HCEC 1CT (cell line): ENCODE measurements at places on chromosomes 5 and 9.

- DNase-seq, result no peak
These were observed 5.1 kb upstream of the PHYKPL start for GRCh38 chr5:178237431-178238312.

DNA sequence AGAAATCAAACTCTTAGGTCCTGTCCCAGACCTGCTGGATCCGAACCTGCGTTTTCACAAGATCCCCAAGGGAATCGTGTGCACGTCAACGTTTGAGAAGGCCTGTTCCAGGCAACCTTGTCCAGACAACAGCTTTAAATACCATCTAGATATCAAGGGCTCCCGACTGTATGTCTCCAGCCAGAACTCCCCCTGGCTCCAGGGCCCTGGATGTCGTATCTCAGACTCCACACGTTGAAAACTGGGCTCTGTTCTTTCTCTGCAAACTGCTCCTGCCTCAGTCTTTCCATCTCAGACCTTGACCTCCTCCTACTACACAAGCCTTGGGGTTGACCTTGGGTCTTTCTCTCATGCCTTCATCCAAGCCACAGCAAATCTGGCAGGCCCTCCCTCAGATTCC, 5.8 kb upstream of the ENG start:
- DNase-seq, result no peak

DNA sequence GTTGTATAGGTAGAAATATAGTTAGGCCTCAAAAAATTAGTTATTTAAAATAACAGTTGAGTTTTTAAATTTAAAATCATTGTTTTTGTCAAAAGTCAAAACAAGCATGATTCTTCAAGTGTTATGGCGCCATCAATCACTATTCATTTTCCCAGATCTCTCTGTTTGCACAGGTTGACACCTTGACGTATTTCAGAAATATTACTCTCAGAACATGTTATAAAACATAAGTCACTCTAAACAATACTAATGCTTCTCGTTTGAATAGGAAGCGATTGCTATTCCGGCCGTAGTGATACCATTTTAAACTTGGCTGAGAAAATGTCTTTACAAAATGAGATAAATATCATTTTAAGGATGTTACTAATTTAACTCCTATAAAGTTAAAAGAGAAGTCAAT, 126.1 kb upstream of the VCAN start:
- DNase-seq, result no peak

- no peak for DNase-seq
These were observed 20.3 kb upstream of the UNC5A start for GRCh38 chr5:176789873-176790615.

- no peak for DNase-seq
These were observed 651 bp upstream of the AK1 start for GRCh38 chr9:127878001-127878651.

- no peak for DNase-seq
These were observed 5.9 kb upstream of the C9orf40 start for GRCh38 chr9:74958587-74958986.

DNA sequence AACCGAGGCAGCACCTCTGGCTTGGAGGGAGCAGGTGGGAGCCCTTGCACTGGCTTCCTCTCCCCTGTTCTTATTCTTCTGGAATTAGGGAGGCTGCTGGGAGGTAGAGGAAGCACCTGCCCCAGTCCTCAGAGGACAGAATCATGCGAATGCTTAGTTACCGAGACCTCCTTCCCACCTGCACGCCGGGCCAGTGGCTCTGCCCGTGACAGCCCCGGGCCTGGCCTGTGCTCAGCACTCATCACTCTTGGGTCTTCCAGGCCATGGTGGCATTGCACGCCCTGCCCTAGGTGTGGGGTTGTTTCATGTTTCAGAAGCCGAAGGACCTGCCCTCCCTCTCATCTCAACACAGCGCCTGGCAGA, 45.3 kb upstream of the NKD2 start:
- no peak for DNase-seq

- no peak for DNase-seq
These were observed 377.0 kb downstream of the GLIS3 start for GRCh38 chr9:3922846-3923245.

DNA sequence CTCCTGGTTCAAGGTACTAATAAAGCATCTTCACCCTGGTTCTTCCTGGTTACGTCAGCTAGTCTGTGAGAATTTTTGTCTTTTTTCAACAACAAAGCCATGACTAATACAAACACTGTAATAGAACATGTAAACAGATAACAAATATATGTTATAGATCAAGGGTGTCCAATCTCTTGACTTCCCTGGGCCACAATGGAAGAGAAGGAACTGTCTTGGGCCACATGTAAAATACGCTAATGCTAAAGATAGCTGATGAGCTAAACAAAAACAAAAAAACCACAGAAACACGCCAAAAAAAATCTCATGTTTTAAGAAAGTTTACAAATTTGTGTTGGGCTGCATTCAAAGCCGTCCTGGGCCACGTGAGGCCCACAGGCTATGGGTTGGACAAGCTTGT, 124.5 kb upstream of the GNA14 start:
- DNase-seq, result no peak

- no peak for DNase-seq
These were observed 211.2 kb downstream of the CDH10 start for GRCh38 chr5:24433555-24433954.

DNA sequence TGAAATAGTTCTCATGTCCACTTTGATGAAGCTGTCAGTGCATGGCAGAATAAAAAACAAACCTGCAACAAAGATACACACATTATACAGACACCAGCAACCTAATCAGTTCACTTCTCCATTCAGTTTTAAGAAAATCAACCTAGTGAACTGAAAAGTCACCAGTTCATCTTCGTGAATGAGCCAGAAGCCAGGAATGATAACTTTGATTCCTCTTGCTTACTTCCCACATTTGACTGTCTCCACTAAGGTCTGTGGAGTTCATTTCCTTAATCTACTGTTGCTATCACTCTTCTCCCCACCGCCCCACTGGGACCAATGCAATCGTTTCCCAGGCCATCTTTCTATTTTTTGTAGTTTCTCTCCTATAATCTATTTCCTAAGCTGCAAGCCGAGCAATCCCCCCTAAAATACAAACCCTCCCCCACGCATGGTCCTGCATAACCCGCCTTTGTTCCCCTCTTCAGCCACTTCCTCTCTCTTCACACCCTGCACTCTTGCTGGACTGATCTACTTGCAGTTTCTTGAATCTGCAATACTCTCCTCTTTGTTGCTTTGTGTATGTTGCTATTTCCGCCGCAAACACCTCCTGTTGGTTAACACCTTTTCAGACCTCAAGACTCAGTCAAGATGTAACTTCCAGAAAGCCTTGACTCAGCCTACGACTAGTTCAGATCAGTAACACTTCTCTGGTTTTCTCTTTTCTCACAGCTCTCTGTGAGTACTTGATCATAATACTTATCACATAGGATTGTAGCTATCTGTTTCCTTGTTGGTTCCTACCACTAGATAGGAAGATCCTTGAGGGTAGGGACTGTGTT, 16.6 kb downstream of the STOM start:
- DNase-seq, result no peak

DNA sequence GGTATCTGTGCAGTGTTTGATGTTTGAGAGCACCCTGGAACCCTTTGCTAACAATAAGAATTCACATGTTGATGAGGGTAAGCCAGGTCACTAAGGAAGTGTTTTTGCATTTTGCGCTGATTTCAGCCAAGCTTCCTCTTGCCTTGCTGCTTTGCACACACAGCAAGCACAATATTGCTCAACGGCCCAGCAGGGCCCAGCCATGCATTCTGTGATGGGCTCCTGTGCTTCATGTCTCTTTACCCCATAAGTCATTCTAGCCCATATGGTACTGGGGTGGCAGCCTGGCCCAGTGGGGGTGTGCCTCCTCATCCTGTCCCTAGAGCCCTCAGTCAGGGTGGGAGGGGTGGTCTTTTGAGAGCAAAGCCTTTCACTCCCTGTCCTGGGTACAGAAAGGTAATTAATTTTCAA, 481.3 kb downstream of the GADD45G start:
- DNase-seq, result no peak

DNA sequence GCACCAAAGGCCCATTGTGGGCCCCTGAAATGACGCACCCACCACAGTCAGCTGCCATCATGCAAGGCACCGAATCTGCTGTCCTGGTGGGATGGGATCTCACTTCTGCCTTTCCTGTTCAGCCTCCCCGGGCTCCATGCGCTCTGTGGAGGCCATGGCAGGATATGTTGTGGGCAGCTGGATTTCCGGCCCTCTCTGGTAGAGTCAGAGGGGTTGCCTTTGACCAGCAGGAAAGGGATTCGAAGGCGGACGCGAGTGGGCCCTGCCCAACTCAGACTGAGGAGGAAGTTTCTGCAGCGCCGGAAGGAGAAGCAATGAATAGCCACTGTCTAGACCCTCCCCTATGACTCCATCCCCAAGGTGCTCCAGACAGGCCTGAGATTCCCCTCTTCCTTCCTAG, 35.5 kb downstream of the GADD45G start:
- DNase-seq, result no peak

DNA sequence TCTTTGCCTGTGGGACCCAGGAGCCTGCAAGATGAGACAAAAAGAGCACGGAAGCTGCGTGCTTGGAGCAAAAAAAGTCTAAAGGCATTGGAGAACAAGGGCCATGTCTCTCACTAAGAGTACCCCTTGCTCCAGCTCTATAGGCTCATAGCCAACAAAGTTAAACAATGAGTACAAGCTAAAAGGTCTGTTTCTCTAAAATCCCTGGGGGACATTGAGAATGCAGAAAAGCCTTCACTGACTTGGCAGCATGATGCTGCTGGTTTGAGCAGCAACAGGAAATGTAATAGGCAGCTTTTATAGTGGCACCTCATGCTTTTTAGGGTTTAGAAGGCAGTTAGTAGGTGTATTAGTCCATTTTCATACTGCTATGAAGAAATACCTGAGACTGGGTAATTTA, 287.5 kb downstream of the SMARCA2 start:
- no peak for DNase-seq

GRCh38 chr9:81874931-81875330, 53.3 kb upstream of the SPATA31D4 start:
- DNase-seq, result peak; percentile 73

GRCh38 chr5:2741956-2742355, 9.5 kb downstream of the IRX2 start:
- no peak for DNase-seq

GRCh38 chr5:163846512-163846911, 341.1 kb downstream of the MAT2B start:
- peak; percentile 80 for DNase-seq

- DNase-seq, result no peak
These were observed 116.6 kb downstream of the SH3GL2 start for GRCh38 chr9:17695482-17695881.
